ENCODE measurements at places on chromosomes 12 and 14.

- DNase-seq: no peak
These were observed 7.0 kb downstream of the CHGA start for GRCh38 chr14:92929689-92930608.

DNA sequence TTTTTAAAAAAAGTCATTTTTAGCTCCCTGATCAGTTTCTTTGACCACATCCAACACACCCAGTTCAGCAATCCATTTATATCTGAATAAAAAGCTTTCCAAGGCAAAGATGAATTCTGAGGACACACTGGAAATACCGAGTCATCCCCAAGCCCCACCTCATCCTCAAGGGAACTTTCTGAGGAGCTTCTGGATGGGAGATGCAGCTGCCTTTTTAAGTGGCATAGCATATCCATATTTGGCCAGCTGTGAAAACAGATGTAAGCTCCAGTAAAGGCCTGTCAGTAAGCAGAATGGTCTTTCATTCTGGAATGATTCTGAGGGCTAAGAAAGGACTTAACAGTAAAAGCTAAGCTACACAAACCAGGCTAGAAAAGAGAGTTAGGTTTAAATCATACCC, 18.4 kb downstream of the ZFYVE1 start:
- no peak for DNase-seq

DNA sequence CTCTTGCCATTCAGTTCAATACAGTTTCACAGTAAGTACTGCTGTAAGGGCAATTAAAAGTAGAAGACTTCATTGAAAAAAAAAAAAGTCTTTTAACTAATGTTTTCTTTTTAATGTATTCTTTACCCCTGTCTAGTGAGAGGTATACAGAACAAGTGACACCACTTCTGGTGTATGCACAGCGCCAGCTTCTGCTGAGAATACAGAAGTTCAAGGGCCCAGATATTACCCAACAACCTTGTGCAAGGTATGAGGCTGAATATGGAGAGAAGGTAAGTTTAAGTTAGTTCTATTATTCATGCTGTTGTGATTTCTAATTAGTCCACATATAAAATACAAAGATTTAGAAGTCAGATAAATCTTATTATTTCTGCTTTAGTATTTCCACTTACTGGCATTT, 168.7 kb downstream of the CFAP54 start:
- peak; percentile 5 for DNase-seq

DNA sequence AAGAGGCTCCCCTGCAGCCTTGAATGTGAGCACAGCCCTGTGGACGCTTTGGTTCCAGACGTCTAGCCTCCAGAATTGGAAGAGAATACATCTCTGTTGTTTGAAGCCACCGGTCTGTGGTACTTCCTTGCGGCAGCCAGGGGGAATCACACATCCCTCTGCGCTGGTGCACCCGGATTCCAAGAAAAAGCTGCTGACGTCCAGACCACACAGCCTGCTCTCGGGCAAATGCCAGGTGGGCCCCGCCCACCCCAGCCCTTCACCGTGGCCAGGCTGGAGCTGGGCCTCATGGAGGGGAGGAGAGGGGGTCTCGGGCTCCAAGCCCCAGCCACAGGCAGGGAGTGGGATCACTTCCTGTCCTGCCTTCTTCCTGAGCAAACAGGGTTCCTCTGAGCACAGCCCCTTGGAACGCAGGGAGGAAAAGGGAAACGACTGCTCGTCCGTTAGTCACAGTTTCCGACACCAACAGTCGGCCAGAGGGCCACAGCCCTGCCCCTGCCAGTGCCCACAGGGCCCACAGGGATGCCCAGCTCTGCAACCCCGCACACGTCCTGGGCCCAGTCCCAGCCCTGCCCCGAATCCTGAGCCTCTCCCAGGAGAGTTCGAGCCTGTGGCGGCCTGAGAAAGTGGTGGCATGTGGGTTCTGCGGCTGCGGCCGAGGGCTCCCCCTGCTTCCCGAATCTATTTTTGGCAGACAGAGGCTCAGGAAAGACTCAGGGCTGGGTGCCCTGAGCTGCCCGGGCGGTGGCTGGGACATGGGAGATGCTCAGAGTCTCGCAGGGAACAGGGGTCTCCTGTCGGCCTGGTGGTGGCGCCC, 85.3 kb downstream of the RFLNA start:
- DNase-seq: peak; percentile 72

- no peak for DNase-seq
These were observed 190.8 kb upstream of the TMEM132C start for GRCh38 chr12:128076188-128076587.

- DNase-seq: no peak
These were observed 446.4 kb downstream of the EGLN3 start for GRCh38 chr14:33504246-33505099.

- DNase-seq: no peak
These were observed 47.3 kb downstream of the PRKAB1 start for GRCh38 chr12:119715268-119715620.

DNA sequence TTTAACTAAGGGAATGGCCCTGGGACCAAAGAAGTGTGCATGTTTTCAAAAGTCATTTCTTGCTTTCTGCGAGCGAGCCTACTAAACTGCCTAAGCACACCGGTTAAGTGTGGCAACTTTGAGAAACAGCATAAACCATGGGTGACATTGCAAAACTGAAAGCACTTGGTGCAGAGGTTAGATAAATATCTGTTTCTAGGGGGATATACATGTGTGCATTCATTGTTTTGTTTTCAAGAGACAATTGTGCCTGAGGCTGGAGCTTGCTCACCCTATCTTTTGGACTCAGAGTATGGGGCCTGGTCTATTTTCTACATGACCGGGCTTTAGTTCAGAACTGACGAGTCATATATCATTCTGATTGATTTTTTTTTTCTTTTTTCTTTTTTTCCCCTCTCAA, 923.4 kb downstream of the NRXN3 start:
- peak; percentile 11 for DNase-seq

DNA sequence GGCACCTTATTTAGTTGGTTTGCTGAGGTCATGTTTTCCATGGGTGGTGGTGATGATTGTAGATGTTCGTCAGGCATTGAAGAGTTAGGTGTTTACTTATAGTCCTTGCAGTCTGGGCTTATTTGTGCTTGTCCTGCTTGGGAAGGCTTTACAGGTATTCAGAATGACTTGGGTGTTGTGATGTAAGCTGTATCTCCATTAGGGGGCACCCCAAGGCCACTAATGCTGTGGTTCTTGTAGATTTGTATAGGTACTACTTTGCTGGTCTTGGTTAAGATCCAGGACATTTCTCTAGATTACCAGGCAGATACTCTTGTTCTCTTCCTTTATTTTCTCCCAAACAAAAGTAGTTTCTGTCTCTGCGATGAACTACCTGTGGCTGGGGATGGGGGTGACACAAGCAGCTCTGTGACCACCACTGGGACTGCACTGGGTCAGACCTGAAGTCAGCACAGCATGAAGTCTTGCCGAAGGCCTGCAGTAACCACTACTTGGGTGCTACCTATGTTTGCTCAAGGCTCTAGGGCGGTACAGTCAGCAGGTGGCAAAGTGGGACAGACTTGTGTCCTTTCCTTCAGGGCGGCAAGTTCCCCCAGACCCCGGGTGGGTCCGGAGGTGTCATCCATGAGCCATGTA, 35.8 kb upstream of the FBXO33 start:
- DNase-seq: peak; percentile 74
